ENCODE measurements at places on chromosomes 3 and 15. TPM values are rescaled to one million over a fixed set of nuclear protein-coding genes. Genes with fewer than 3 reads are reported as not detected.

The MYLK gene
- total RNA-seq: 352 TPM

The KBTBD8 gene
- 0.49 TPM for total RNA-seq

The ACP3 gene
- 12.3 TPM for total RNA-seq

The TICRR gene
- 5.2 TPM for total RNA-seq

The MAGI1 gene
- total RNA-seq: 47.1 TPM

The GOLGA8J gene
- total RNA-seq: not detected

GRCh38 chr15:35118960-35119359 is 33.9 kb upstream of the NANOGP8 start:
- DNase-seq: no peak

DNA sequence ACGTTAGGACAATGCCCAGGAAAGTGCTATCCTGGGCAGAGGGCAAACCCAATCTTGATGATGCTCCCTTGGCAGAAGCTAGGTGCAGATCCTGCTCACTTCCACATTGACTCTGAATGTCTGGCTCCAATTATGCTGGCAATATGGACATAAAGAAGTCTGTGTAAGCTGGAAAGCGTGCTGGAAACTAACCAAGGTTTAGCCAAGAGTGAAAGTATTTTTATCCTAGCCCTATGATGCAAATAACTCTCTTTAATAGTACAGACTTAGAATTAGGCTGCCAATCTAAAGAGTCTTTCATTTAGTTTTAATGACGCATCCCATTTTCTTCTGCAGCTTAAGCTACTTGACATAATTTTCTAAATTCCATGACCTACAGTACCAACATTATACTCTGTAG is 571.8 kb downstream of the TUSC7 start:
- DNase-seq: no peak

DNA sequence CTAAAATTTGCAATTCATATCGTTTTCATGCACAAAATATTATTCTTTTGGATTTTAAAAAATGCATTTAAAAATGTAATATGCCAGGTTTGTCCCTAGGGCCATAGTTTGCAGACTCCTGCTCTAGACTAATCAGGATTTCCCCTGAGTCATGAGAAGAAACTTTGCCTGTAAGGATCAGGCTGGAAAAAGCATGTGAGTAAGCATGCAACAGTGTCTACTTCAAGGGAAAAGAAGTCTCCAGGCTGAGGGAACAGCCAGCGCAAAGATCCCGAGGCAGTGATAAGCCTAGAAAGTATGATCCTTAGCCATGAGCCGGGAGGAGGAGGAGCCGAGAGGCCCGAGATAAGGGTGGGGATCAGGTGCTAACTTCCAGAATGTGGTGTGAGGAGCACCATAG is 382.8 kb upstream of the CFAP20DC start:
- no peak for DNase-seq

DNA sequence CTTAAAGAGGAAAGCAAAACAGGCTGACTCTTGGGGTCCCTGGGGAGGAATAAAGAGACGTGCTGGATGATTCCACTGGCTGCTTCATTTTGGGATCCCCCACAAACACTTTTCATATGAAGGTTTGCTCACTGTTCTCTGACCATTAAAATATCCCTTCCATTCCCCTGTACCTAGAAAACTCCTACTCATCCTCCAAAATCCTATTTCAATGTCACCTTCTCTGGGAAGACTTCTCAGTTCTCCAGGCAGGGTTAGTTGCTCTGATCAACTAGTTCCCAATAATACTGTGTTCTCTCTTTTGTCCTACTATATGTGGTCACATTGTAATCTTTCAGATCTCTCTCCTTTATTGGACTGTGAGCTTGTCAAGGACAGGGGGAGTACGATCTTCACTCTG is 19.0 kb downstream of the LARP6 start:
- no peak for DNase-seq

GRCh38 chr3:79094654-79095053 is 673.1 kb downstream of the ROBO1 start:
- DNase-seq: no peak

DNA sequence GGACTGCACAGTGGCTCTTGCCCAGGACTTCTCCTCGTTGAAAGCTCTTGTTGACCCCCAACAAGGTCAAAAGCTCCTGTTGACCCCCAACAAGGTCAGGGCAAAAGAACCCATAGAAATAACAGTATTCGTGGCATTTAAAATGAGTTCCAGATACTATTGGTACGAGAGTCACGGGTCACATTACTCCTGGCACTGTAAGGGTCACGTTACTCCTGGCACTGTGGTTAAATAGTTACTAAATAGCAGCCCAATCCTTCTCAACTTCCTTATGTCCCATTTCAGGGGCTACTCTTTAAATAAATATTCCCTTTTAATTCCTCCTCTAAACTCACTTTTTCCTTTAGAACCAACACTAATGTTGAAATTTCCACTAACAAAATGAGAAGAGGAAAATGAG is 18.2 kb upstream of the ADCY5 start:
- no peak for DNase-seq

DNA sequence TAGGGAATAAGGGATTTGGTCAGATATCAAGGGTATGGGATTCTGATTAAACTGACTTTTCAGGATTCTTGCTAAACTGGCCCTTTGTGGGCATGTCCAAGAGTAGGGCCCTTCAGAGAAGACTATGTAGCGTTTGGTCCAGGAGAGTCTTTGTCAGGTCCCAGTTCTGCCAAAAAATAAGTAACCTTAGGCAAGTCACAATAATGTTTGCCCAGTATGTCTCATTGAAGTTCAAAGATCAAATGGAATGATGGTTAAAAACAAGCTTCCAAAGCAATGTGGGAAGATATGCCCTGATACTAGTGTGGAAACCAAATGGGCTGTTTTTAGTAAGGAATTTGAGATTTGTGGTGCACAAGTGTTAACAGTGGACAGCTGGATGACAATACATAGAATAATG is 454.4 kb downstream of the WDR72 start:
- DNase-seq: no peak

GRCh38 chr3:55180936-55181535 is 253.2 kb upstream of the LRTM1 start:
- no peak for DNase-seq

DNA sequence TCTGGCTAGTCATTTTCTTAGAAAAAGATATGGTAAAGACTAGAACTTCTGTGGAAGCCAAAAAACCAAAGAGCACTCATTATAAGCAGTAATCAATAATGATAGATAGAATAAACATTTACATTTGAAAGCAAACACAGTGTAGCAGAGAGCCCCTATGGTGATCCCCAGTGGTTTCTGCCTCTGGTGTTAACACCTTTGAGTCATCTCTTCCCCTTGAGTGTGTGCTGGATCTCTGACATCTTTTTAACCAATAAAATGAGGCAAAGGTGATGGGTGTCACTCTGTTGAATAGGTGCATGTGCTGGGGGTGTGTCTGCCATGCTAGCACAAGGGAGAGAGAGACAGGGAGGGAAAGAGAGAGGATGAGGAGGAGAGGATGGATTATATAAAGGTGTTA is 121.6 kb downstream of the TFG start:
- no peak for DNase-seq
